ENCODE measurements at places on chromosomes 1 and 21. TPM values are rescaled to one million over a fixed set of nuclear protein-coding genes. Genes with fewer than 3 reads are reported as not detected.
A peak's percentile ranks its signal among the peaks of the same experiment; 100 is the strongest.

- peak; percentile 60 for DNase-seq
Observed at GRCh38 chr1:159913451-159914192, 11.7 kb downstream of the TAGLN2 start.

GRCh38 chr1:25692560-25692959, 76.0 kb downstream of the MAN1C1 start:
- no peak for DNase-seq

DNA sequence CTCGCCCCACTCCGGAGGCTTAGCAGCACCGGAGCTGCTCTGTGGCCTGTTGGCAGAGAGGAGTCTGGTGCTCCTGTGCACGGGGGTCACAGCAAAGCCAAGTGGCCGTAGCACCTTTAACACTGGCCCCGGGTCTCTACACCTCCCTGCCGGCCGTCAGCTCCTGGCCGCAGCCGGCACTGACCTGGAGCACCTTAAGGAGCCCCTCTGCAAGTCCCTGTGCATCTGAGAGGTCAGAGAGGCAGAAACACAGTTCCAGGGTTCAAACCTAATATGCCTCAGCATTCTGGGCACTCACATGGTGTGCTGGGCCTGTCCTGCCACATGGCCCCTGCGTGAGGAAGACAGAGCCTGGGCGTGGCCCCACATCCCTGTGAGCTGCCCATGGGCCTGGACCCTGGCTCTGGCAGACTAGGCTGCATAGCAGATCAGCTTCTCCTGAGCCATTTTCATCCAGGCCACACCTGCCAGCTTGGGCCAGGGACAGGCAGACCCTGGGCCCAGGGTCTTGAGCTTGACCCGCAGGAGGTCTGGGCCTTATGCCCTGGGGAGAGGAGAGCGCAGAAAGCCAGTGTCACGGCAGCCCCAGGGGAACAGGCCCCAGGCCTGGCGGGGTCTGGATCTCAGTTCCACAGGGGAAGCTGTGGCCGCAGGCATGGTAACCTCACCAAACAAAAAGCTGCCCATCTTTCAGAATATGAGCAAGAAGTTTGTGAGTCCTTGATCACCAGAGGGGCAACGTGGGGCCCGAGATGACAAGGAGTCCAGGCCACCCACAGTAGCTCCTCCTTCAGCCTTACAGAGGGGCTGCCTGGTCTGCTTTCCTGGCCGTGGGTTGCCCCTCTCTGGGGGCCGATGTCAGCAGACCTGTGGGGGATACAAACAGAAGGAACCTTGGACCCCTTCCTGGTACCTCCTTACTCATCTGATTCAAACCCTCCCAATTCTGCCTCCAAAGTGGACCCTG, 146.0 kb upstream of the COL6A1 start:
- DNase-seq = no peak

- DNase-seq = no peak
Observed at GRCh38 chr21:39220150-39220549, 36.9 kb upstream of the PSMG1 start.

DNA sequence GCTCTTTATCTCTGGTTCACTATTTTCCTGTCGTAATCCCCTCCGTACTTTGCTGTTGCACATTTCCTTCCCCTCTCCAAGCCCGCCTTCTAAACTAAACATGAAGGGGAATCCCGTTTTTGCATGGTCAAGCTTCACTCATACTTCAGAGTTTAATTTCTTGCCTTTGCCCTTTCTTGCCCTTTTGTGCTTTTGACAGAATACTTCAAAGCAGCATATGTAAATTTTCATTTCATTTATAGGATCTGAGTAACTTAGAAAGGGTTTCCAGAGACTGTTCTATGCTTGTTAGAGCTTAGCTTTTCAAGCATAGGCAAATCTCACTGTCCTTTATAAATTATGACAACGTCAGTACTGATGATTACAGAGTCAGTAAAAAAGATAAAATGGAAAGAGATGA, 27.7 kb downstream of the SPATA45 start:
- no peak for DNase-seq

- DNase-seq = no peak
Observed at GRCh38 chr21:28875078-28875477, 117.6 kb downstream of the LTN1 start.

DNA sequence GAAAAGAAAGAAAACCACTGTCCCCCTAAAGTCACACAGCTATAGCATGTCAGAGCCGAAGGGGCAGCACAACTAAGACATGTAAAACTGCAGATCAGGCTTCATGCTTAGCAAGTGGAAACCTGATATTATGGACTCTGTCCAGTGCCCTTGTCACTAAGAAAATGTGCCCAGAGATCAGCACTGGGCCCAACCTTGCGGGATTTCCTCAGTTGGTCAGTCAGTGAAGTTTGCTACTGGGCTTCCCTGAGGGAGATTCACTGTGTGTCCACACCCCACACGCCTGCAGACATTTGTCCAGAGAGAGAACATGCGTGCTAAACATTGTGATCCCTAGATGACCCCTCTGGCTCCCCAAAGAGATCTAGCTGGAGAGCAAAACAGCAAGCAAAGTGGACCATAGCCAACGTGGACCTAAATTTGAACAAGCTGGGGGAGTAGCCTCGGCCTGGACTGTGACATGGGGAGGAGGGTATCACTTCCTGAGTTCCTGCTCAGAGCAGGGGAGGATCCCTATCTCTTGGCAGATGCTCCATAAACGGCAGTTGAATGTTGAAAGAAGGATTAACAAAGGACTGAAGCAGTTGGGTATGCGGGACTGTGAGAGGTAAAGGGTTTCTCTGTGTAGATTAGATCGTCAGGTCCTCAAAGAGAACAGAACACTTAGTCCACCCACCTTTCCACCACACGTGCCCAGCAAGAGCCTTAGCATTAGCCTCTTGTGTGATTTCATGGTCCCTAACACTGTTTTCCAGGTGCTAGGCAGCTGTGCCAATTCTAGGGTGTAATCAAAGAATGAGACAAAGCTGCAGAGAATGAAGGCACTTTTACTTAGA, 53.6 kb downstream of the GLUL start:
- DNase-seq = no peak

DNA sequence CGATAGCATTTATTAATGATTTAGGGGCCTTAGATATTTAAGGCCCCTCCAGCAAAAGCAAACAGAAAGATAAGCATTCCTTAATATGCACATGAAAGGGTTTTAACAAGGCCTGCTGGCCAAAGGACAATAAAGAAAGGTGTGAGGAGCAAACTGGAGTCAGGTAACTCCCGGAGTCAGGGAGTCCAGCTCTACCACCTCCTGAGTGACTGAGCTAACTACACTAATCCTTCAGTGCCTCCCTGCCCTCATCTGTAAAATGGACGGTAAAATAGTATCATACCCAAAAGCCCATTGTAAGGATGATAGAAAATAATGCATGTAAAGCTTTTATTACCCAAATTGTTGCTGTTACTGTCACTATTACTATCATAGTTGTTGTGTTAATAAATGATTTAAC, 161.7 kb downstream of the SIPA1L2 start:
- DNase-seq = no peak

GRCh38 chr1:14479865-14480264, 118.6 kb upstream of the KAZN start:
- DNase-seq = no peak

DNA sequence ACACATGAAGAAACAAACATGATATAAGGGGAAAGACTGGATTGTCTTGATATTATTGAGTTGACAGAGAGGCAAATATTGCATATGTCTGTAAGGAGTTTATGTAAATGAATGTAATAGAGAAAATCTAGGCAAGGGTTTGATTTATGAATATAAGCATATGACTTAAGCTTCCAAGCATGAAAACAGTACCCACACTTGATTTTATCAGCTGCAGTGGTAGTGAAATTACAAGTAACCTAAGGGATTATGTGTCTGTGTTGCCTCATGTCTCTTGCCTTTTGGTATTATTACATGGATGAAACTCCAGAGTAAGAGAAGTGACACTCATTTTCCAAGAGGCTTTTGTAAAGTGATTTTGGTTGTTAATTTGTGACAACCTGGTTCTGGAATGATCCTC, 1678.9 kb downstream of the KCNT2 start:
- DNase-seq = no peak

DNA sequence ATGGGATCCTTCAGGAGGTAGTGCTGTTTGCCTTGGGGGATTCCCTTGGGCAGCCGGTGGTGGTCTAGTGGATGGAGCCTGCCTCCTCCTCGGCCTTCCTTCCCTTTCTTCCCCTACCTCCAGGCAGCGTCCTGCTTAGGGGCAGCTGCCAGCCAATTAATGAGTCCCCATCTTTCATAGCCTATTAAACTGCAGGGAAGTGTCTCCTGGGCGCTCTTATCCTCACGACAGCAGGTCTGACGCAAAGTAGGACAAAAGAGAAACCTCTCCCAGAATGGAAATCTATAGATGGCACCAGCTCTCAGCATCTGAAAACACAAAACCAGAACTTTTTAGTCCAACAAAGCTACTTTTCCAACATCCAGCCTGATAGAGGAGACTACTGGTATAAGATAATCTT, 69.3 kb downstream of the ELAVL4 start:
- DNase-seq = no peak

The NPR1 gene
- 8.8 TPM for total RNA-seq

The SPAG17 gene
- total RNA-seq = 2.7 TPM

The CCDC24 gene
- total RNA-seq = 39.9 TPM

The LORICRIN gene
- total RNA-seq = not detected

The CXADR gene
- total RNA-seq = 151 TPM

The RPE65 gene
- total RNA-seq = not detected

The MRPS15 gene
- total RNA-seq = 47.4 TPM

The LCE1E gene
- not detected for total RNA-seq

Measured in mucosa of gallbladder (tissue), 1 donor.